Colonic mucosa (tissue), 4 donors: ENCODE measurements at places on chromosomes 5 and 9.

DNA sequence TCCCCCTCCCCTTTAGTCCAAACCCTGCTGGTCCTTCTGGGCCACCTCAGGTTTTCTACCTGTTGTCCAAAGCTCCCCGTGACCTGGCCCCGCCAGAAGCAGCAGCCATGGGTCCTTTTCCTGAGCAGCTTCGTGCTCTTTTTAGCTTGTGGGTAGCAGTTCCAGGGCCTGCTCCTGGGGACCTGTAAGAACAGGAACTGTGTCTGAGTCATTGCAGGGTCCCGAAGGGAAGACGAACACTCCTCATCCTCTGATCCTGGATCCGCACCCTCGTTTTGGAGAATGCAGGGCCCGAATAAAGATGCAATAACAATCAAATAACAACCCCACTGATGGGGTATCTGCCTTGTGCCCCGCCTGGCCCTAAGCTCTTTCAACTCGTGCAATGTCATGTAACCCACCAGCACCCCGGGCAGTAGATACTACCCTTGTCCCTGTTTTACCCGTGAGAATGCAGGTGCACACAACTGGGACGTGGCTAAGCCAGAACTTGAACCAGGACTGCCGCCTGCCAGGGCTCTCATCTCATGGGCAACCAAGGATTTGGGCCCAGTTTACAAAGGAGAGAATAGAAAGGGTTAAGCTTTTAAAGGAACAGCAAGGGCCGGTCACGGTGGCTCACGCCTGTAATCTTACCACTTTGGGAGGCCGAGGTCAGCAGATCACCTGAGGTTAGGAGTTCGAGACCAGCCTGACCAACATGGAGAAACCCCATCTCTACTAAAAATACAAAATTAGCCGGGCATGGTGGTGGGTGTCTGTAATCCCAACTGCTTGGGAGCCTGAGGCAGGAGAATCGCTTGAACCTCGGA lies 33.2 kb downstream of the NEK6 start:
- no peak for DNase-seq

DNA sequence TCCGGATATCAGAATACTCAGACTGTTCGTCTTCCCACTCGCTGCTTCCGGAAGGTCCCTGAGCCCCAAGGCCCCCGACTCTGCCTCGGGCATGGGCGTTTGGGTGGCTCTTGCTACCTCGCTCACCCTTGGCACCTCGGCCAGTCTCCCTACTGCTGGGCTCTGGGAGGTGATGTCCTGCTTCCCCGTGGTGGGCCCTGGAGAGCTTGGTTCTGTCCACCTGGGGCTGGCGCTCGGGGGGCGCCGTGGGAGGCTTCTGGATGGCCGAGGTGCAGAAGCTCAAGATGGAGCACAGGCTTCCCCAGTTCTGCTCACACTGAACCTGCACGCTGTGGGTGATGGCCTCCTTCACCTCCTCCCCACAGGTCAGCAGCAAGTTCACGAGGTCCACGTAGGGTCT lies 10.4 kb downstream of the STC2 start:
- no peak for DNase-seq

- no peak for DNase-seq
These were observed 79.4 kb upstream of the DIRAS2 start for GRCh38 chr9:90722071-90722470.

DNA sequence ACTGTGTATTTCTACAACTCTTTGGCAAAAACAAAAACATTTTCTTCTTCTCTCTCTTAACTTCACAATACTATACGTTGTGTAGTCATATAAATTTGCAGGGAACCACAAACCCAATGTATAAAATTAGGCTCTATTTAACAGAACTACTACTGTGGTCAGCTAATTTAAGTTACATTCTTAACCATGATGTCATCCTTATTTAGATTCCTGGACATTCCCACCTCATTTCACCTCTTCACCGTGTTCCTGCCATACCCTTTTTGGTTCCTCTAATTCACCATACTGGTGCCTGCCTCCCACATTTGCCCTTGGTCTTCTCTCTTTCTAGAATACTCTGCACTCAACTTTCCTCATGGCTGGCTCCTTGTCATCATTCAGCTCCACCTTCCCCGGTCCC lies 75.7 kb upstream of the SH3GL2 start:
- DNase-seq: no peak

- no peak for DNase-seq
These were observed 407.4 kb downstream of the HCN1 start for GRCh38 chr5:45288746-45289145.

DNA sequence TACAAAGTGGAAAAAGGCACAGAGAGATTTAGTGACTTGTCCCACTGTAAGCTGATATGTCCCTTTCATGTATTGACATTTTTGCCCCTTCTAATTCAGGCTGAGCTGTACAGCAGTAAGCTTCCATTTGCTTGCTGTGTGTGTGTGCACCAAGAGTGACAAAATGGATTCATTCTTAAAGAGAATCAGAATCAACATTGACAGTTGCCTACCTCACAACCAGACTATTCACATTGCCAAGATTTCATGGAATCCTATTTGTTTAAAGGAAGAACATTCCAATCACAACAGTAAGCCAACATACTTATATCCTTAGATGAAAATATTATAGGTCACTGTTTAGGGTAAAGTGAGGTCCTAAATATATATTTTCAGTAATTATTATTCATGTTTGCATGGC lies 102.6 kb downstream of the TMEM232 start:
- no peak for DNase-seq

DNA sequence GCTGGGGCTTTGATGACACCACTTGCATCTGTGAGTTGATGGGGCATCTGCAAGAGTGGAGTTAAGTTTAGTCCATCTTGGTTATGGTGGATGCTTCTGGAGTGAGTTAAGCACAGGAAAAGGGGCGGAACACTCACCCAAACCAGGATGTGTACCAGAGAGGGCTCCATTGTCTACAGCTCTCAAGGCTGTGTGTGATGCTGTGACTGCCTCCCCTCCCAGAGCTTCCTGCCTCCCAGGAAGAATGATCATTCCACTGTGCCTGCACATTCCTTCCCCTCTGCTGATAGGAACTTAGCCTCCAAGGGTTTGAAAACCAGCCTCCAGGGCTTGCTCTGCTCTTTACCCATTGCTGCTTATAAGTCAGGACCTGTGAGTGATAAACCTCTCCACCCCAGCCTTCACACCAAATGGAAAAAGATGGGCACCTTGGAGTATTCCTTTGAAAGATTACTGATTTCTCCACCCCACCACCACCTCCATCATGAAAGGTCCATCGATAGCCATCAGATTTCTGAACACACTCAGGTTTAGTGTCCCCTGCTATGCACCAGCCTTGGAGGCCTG lies 160.1 kb upstream of the SPRY4 start:
- DNase-seq: no peak

- DNase-seq: no peak
These were observed 82.0 kb downstream of the NIPBL start for GRCh38 chr5:36958612-36959011.
